ENCODE measurements at places on chromosomes 16 and 17. TPM values are rescaled to one million over a fixed set of nuclear protein-coding genes. Genes with fewer than 3 reads are reported as not detected.

Gene SEZ6L2
- 0.15 TPM for total RNA-seq

Gene CLEC19A
- not detected for total RNA-seq

Gene SMIM36
- not detected for total RNA-seq

Gene NEUROD2
- total RNA-seq = not detected

Gene RUNDC3A
- total RNA-seq = not detected

Gene HEATR9
- 2.3 TPM for total RNA-seq

Gene MMP28
- total RNA-seq = not detected

Gene CHST4
- not detected for total RNA-seq

Gene TBC1D3G
- total RNA-seq = not detected

Gene SLC9A5
- 5.2 TPM for total RNA-seq

Gene HOXB7
- total RNA-seq = 0.96 TPM

Gene FBXL16
- total RNA-seq = 7.6 TPM

Gene HOXB3
- 3.5 TPM for total RNA-seq

Gene CBFA2T3
- 0.22 TPM for total RNA-seq

GRCh38 chr17:18225642-18226283 is 328 bp downstream of the LLGL1 start:
- H3K27me3 ChIP-seq = no peaks in the 10 kb centered on the region
- peak overlapping the region; percentile 72 for H3K4me3 ChIP-seq
- peak overlapping the region; percentile 38 for H3K27ac ChIP-seq

- H3K36me3 ChIP-seq = no peaks in the 10 kb centered on the region
- peak; percentile 59 for DNase-seq
- H3K4me3 ChIP-seq = peak within 1 kb of the TSS; percentile 66
- H3K4me1 ChIP-seq = peaks cover 10% of the 10 kb centered on the region
- no peaks in the 10 kb centered on the region for H3K27me3 ChIP-seq
Observed at GRCh38 chr16:58025351-58026138, at the start of gene MMP15. MMP15 (plus strand) TSS chr16:58025754; CDS start chr16:58026351, 597 bp downstream.

DNA sequence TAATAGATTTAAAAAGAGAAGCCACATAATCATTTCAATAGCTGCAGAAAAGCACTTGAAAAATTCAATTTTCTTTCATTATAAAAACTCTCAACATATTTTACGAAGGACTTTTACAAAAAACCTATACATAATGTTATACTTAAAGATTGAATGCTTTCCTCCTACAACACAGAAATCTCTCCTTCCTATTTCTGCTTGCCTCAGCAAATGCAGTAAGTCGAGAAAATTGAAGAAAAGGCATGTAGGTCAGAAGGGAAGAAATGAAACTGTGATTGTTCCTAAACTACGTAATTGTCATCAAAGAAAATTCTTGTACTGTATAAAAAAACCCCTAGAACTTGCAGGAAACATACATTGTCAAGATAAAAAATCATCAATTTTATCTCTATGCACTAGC is 267.1 kb downstream of the BCAS3 start:
- DNase-seq = no peak
- no peaks in the 10 kb centered on the region for H3K36me3 ChIP-seq
- H3K27me3 ChIP-seq = no peaks in the 10 kb centered on the region
- H3K27ac ChIP-seq = no peak overlapping the region
- H3K4me1 ChIP-seq = no peaks in the 10 kb centered on the region

- H3K4me1 ChIP-seq = peaks cover 46% of the 10 kb centered on the region
- DNase-seq = no peak
- no peaks in the 10 kb centered on the region for H3K27me3 ChIP-seq
- no peak overlapping the region for H3K27ac ChIP-seq
- H3K36me3 ChIP-seq = peaks cover 18% of the 10 kb centered on the region
Observed at GRCh38 chr17:40348562-40349476, 15.7 kb downstream of the GJD3 start.

GRCh38 chr17:18948476-18949006 is 3.4 kb upstream of the SLC5A10 start:
- H3K4me1 ChIP-seq = peaks cover 4% of the 10 kb centered on the region
- H3K27ac ChIP-seq = no peak overlapping the region
- H3K4me3 ChIP-seq = no peak overlapping the region
- no peaks in the 10 kb centered on the region for H3K36me3 ChIP-seq
- H3K27me3 ChIP-seq = no peaks in the 10 kb centered on the region

DNA sequence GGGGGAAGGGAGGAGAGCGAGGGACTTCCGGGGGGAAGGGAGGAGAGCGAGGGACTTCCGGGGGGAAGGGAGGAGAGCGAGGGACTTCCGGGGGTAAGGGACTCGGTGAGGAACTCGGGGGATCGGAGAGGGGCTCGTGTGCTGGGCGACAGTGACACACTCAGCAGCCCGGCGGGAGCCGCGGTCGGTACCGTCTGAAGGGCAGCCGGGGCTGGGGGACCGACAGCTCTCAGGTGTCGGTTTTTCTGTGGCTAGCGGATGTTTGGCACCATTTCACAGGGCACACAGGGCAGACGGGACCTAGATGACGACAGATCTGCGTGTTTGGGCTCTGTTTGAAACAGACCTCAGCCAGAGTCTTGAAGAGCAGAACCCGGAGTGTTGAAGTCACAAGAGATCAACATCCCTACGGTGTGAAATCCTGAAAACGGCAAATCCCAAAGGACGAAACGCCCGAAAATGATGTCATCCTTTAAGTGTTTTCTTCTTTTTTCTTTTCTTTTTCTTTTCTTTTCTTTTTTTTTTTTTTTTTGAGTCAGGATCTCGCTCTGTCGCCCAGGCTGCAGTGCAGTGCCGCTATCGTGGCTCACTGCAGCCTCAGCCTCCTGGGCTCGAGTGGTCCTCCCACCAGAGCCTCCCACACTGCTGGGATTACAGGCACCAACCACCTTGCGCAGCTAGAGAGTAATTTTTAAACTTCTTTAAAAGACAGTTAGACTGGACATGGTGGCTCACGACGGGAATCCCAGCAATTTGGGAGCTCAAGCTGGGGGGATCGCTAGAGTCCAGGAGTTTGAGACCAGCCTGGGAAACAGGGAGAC is 23.9 kb downstream of the ZNF778 start:
- peak overlapping the region; percentile 86 for H3K4me3 ChIP-seq
- peak; percentile 81 for DNase-seq
- H3K4me1 ChIP-seq = peaks cover 4% of the 10 kb centered on the region
- H3K36me3 ChIP-seq = no peaks in the 10 kb centered on the region
- no peaks in the 10 kb centered on the region for H3K27me3 ChIP-seq

- no peak overlapping the region for H3K27ac ChIP-seq
- no peaks in the 10 kb centered on the region for H3K4me1 ChIP-seq
- no peak overlapping the region for H3K4me3 ChIP-seq
- H3K36me3 ChIP-seq = no peaks in the 10 kb centered on the region
Observed at GRCh38 chr16:85639529-85640253, 26.6 kb downstream of the GSE1 start.

- peak overlapping the region; percentile 86 for H3K27ac ChIP-seq
- H3K27me3 ChIP-seq = no peaks in the 10 kb centered on the region
- no peak for DNase-seq
- H3K4me1 ChIP-seq = peaks cover 35% of the 10 kb centered on the region
Observed at GRCh38 chr16:1781254-1781653, 1.1 kb downstream of the SPSB3 start.

GRCh38 chr16:51045794-51046193 is 105.3 kb downstream of the SALL1 start:
- H3K4me1 ChIP-seq = no peaks in the 10 kb centered on the region
- DNase-seq = no peak
- H3K36me3 ChIP-seq = no peaks in the 10 kb centered on the region
- no peaks in the 10 kb centered on the region for H3K27me3 ChIP-seq
- H3K4me3 ChIP-seq = no peak overlapping the region

GRCh38 chr17:75371339-75371738 is 34.1 kb downstream of the GRB2 start:
- DNase-seq = no peak
- no peak overlapping the region for H3K4me3 ChIP-seq
- peaks cover 36% of the 10 kb centered on the region for H3K4me1 ChIP-seq
- H3K27me3 ChIP-seq = no peaks in the 10 kb centered on the region

DNA sequence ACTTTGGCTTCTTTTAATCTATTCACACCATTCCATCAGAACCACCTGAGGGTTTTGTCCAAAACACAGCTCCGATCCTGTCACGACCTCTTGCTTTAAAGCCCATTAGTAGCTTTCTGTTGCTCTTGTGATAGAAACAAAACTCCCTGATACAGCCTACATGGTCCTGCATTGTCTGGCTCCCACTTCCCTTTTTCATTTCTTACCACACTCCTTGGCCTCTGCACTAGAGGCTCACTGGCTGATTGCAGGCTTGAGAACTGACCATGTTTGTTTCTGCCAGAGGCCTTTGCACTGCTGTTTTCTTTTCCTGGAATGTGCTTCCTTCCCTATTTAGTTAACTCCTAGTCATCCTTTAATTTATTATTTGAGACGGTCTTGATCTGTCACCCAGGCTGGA is 23.7 kb downstream of the IST1 start:
- no peak overlapping the region for H3K27ac ChIP-seq
- no peak for DNase-seq
- no peaks in the 10 kb centered on the region for H3K27me3 ChIP-seq
- H3K4me1 ChIP-seq = peaks cover 13% of the 10 kb centered on the region
- no peak overlapping the region for H3K4me3 ChIP-seq

GRCh38 chr16:6132121-6132520 is 1034.5 kb upstream of the EEF2KMT start:
- H3K4me3 ChIP-seq = no peak overlapping the region
- H3K4me1 ChIP-seq = no peaks in the 10 kb centered on the region
- no peaks in the 10 kb centered on the region for H3K36me3 ChIP-seq
- H3K27ac ChIP-seq = no peak overlapping the region
- no peak for DNase-seq

DNA sequence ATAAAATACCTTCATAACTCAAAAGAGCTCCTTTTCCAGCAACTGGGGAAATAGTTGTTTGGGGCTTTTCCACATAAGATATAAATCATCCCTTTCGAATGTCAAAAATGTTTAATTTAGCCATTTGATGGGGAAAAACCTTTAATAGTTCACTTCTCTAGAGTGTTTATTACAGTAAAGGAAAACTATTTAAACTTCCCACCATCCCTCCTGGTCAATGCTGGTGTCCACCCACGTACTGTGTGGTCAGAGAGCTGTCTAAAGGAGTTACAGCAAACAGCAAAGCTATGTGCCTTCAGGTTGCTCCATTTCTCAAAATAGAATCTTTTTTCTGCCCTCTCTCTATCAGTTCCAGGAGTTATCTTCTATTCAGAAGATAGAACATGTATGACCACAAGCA is 33.5 kb downstream of the KANSL1 start:
- H3K4me3 ChIP-seq = no peak overlapping the region
- DNase-seq = no peak
- peaks cover 98% of the 10 kb centered on the region for H3K4me1 ChIP-seq
- no peaks in the 10 kb centered on the region for H3K36me3 ChIP-seq

- no peaks in the 10 kb centered on the region for H3K27me3 ChIP-seq
- H3K4me1 ChIP-seq = no peaks in the 10 kb centered on the region
Observed at GRCh38 chr16:73092236-73092781, 44.4 kb upstream of the ZFHX3 start.

DNA sequence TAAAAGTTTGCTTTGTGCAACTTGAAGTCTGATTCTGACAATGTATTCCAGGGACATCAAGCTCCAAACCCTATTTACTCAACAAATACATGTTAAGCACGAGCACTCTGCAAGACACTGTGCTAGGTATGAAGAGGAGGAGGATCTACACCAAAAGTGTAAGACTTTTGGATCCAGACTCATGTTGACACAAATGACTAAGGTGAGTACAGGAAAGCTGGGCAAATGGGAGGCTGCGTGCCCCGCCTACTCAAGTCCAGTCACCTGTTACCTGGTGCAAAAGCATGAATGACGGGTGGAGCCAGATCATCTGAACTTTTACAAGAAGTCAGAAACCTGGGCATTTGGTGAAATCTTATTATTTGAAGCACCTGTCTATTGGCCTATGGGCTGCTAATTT is 120.7 kb downstream of the ABCC12 start:
- H3K27ac ChIP-seq = no peak overlapping the region
- DNase-seq = no peak
- no peak overlapping the region for H3K4me3 ChIP-seq
- no peaks in the 10 kb centered on the region for H3K4me1 ChIP-seq

DNA sequence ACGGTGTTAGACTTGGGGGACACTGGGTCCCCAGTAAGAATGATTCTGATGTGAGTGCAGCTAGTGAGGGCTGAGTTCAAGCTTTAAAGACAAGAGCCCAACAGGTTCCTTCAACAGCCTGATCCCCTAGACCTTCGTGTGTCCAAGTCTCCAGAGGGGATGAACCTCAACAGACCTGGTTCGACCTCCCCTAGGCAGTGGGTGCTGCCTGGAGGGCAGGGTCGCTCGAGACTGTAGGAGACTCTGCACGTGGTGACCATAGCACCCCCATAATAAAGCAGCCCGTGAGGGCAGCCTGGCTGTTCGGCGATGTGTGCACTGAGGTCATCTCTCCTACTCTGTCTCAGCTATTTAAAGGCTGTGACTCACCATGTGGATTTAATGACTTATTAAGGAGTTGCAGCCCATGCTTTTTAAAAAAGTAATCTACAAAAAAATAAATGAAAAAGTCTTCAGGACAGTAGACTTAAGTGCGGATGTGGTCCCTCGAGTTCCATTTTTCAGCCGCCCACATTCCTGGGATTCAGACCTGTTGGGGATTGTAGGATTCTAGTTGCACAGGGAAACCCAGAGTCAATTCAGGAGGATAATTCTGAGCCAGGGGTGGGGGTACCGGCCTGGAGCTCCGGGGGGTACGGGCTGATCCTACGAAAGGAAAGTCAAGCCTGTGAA is 23.4 kb upstream of the METRNL start:
- H3K27ac ChIP-seq = no peak overlapping the region
- H3K36me3 ChIP-seq = no peaks in the 10 kb centered on the region
- peaks cover 22% of the 10 kb centered on the region for H3K4me1 ChIP-seq
